NCI-H1092 treated with DMSO at 0.1 percent for 48 hours (cell line): ENCODE measurements at places on chromosomes 12 and 14.
A peak's percentile ranks its signal among the peaks of the same experiment; 100 is the strongest.

DNA sequence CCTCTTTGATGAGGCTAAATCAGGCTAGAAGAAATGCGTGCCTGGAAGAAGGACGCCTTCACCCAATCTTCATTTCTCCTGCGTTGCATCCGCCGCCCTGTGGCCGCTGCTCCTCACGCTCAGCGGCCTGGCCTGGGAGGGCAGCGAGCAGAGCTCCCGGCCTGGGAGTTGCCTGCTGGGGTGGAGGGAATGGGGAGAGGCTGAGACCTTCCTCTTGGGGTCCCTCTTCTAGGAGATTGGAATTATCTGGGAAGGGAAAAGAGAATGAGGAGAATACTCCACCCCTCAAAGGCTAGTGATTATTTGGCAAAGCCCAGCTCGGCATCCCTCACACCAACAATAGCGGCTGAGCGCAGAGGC, 2.4 kb upstream of the HOXC12 start:
- DNase-seq, result no peak

DNA sequence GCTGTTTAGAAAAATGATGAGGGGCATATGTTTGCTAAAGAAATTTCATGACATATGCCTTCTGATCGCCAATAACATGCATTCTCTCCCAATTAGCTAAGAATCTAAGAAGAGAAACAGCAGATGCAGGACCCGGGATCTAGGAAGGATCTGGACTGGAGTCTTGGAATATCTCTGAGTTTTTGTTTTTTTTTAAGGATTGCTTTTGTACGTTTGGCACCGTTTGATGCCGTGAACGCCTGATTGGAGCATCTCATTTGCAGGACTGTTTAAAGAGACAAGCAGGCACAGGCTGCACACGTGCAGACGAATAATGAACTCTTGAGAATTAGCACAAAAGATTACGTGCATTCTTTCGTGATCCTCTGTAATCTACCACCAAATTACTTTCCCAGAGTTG, 13.6 kb downstream of the EML1 start:
- no peak for DNase-seq

GRCh38 chr14:38090506-38090905, 117.2 kb upstream of the SSTR1 start:
- no peak for DNase-seq

DNA sequence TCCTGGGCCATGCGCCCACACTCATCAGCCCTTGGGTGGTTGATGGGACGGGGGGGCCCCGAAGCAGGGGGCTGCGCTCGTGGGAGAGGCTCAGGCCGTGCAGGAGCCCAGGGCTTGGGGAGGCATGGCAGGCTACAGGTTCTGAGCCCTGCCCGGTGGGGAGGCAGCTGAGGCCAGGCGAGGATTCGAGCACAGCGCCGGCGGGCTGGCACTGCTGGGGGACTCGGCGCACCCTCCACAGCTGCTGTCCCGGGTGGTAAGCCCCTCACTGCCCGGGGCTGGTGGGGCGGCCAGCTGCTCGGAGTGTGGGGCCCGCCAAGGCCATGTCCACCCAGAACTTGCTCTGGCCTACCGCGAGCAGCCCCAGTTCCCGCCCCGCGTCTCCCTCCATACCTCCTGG, 295.8 kb upstream of the SEL1L start:
- DNase-seq, result no peak

- DNase-seq, result no peak
These were observed 16.4 kb downstream of the RNASE2 start for GRCh38 chr14:20971705-20972021.

- DNase-seq, result no peak
These were observed 8.8 kb downstream of the USP15 start for GRCh38 chr12:62268956-62269355.

- DNase-seq, result peak; percentile 90
These were observed 175.8 kb upstream of the PRMT8 start for GRCh38 chr12:3315201-3315661.

GRCh38 chr12:93573552-93574223, 1.2 kb downstream of the SOCS2 start:
- DNase-seq, result no peak

DNA sequence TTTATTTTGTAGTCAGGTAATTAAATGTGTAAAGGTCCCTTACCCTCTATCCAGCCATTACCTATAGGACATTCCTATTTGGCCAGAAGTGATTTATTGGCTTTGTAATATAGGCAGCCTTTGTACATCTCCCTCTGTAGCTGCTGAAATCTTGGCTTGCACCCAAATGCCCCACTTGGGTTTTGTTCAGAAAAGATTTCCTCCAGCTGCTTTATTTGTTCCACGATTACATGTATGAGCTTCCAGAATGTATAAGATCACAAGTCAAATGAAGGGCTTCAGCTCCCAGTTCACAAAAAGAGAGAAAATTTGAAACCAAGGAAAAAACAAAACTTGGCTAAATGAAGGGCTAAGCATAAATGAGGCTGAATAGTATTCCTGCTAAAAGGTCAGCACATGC, 103.4 kb downstream of the EFCAB11 start:
- peak; percentile 88 for DNase-seq

GRCh38 chr12:65189028-65189718, 19.8 kb downstream of the LEMD3 start:
- no peak for DNase-seq

DNA sequence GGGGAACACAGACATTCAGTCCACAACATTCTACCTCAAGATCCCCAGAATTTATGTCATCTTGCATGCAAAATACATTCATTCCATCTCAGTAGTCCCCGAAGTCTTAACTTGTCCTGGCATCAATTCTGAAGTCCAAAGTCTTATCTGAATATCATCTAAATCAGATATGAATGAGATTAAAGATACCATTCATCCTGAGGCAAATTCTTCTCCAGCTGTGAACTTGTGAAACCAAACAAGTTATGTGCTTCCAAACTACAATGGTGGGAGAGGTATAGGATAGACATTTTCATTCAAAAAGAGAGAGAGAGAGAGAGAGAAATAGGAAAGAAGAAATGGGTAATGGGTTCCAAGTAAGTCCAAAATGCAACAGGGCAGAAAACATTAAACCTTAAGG, 390.6 kb downstream of the DPF3 start:
- DNase-seq, result no peak

- DNase-seq, result no peak
These were observed 21.4 kb downstream of the SYNE3 start for GRCh38 chr14:95495076-95495475.

DNA sequence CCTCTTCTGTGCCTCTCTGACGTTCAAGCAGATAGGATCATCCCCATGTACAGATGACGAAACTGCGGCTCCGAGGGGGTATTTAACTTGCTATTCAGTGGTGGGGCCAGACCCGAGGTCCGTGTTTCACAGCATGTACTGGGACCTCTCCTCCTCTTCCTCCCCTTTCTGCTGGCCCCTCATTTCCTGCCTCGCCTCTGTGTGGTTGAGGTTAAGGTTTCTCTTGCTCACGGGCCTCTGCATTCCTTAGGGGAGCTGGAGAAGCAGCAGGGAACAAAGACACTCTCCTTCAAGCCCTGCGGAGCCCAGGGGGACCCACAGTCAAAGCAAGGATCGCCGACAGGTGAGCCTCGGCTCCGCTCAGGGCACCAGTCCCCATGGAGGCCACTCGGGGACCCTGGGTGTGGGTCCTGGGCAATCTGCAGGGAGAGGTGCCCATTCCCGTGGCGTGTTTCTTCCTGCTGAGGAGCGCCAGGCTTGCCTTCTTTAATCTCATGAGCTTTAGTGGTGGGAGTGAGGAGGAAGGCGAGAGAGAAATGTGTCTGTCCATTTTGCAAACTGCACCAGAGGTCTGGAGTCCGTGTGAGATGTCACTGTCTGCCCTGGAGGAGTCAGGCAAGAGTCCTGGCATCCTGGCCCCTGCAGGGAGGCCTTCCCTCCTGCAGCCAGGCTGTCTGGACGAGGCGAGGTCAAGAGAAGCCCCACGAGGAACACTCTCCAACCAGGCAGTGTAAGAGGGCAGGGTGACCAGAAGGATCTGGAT, 45.0 kb downstream of the SLC6A12 start:
- DNase-seq, result no peak

DNA sequence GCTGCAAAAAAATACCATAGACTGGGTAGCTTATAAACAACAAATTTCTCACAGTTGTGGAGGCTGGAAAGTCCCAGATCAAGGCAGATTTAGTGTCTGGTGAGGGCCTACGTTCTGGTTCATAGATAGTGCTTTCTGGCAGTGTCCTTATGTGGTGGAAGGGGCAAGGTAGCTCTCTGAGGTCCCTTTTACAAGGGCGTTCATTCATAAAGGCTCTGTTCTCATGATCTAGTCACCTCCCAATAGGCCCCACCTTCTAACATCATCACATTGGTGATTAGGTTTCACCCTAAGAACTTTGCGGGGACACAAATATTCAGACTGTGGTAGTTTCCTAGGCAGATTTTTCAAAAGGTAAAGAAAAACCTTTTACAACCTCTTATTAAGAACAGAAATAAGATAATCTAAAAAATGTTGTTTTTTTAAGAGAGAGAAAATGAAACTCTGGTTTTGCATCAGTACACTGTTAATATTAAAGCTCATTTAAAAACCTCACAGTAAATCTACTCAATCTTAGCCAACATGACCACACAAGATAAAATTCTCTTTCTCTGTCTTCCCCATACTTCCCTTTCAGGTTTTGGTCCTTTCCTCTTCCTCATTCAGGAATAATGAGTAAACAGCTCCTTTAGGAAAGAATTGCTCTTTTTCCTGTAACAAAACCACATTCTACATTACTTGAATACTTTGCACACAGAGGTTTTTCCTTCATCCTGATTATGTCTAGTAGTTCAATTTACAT, 117.5 kb downstream of the UNC79 start:
- DNase-seq, result no peak

- DNase-seq, result no peak
These were observed 96.1 kb downstream of the PLXNC1 start for GRCh38 chr12:94244165-94245133.

DNA sequence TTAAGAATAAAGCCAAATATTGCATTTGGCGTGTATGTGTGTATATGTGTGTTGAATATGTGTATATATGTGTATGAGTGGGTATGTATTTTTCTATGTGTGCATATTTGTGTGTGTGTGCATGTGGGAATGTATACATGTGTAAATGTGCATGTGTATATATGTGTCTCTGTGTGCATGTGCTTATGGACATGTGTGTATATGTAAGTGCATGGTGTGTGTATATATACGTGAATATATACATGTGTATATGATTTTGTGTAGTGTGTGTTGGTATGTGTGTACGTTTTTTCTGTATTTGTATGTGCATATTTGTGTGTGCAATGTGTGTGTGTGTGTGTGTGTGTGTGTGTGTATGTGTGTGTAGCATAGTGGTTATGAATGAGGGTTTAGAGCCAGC, 1021.0 kb downstream of the AACS start:
- DNase-seq, result no peak

DNA sequence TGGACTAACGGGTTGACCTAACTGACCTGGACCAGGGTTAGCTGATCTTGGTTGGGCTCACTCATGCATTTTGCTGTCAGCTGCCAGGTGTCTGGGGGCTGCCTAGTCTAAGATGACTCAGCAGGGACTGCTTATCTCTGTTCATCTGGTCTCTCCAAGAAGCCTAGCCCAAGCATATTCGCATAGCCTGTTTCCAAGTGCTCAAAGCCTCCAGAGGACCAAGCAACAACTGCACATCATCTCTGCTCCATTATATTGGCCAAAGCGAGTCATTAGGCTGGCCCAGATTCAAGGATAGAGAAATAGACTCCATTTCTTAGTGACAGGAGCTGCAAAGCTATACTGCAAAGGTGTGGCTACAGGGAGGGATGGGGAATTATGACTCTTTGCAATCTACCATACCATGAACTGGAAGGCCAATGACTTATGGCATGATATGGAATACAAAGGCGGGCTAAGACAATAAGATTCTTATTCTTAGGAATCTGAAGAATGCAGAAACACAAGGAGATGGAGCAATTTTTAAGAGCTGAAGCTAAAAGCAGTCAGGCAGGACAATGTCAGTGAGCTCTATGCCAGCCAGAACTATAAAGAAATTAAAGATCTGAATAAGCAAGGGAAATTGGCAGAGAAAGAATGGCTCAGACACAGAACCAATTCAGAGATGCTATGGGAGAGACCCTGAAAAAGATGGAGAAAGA, 194.6 kb upstream of the FSCB start:
- no peak for DNase-seq

- no peak for DNase-seq
These were observed 37.0 kb downstream of the WDR89 start for GRCh38 chr14:63604626-63605025.

DNA sequence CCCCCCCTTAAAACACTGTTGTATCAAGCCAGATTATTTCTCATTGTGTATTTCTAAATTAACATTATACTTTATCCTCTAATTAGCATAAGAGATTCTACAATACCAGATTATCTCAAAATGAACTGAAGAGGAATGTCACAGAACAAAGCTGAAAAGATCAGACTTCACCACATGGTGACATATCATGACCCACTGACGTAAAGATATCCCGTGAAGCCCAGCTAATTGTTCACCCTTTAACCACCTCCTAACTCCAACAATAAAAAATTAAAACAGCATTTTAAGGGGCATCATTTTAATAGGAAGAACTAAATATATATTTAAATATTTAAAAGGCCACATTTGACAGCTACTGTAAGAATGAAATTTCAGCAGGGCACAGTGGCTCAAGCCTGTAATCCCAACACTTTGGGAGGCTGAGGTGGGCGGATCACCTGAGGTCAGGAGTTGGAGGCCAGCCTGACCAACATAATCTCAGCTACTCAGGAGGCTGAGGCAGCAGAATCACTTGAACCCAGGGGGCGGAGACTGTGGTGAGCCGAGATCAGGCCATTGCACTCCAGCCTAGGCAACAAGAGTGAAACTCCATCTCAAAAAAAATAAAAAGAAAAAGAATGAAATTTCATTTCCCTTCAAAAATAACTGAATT, 29.0 kb downstream of the CDK17 start:
- DNase-seq, result no peak

- no peak for DNase-seq
These were observed 39.5 kb upstream of the RIN3 start for GRCh38 chr14:92473969-92474535.

GRCh38 chr14:57533214-57533613, 39.6 kb upstream of the CCDC198 start:
- DNase-seq, result peak; percentile 32

DNA sequence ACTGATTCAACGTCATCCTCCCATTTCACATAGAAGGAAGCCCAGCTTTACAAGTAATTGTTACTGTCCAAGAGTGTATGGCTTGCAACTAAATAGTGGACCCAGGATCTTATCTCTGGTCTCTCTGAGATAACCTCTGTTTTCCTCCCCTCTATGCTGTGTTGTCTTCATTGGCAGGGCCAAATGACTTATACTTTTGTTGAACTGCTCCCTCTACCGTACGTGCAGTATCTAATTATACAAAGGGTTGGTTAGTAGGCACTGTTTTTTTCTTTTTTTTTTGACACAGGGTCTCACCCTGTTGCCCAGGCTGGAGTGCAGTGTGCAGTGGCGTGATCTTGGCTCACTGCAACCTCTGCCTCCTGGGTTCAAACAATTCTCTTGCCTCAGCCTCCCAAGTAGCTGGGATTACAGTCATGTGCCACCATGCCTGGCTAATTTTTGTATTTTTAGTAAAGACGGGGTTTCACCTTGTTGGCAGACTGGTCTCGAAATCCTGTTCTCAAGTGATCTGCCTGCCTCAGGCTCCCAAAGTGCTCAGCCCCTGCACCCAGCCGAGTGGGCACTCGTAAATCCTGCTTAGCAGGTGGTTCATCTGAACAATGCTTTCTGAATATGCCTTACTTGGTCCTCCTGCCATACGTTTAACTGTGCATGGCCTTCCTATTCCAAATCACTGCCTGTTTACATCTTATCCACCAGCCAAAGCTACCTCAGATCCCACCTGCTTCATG, 162.1 kb downstream of the ADCK1 start:
- DNase-seq, result no peak

- DNase-seq, result peak; percentile 48
These were observed 1885.8 kb upstream of the SEL1L start for GRCh38 chr14:83419420-83419819.
